ENCODE measurements at places on chromosomes 5 and 9.
A peak's percentile ranks its signal among the peaks of the same experiment; 100 is the strongest.

DNA sequence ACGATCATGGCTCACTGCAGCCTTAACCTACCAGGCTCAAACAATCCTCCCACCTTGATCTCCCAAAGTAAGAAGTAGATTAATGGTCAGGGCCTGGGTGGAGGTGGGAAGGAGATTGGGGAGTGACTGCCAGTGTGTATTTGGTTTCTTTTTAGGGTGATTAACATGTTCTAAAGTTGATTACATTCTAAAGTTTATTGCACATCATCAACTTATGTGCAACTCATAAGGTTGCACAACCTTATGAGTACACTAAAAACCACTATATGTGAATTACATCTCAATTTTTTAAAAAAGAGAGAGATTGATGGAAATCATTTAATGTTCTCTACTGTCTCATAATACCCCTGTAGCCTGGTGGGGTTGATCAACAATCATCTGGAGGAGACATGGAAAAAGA is 218.1 kb downstream of the AOPEP start:
- no peak for DNase-seq

DNA sequence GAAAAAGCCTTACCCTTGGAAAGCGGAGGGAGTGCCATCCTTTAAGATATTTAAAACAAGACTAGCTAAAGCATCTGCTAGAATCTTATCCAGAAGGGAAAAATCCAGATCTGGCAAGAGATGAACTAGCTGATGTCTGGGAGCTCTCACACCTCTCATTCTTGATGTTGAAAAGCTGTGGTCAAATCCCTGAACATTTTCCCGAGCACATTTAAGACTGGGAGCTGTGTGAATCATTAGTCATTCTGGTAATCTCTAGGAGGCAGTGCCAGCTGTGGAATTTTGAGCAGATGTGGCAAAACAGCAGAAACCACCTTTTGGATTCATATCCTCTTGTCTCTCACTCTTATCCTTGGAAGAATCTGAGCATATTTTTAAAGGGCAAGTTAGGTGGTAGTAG is 218.0 kb downstream of the MAN2A1 start:
- DNase-seq, result no peak

- DNase-seq, result no peak
Measured at GRCh38 chr9:103661663-103662062, 432.4 kb upstream of the SMC2 start.

DNA sequence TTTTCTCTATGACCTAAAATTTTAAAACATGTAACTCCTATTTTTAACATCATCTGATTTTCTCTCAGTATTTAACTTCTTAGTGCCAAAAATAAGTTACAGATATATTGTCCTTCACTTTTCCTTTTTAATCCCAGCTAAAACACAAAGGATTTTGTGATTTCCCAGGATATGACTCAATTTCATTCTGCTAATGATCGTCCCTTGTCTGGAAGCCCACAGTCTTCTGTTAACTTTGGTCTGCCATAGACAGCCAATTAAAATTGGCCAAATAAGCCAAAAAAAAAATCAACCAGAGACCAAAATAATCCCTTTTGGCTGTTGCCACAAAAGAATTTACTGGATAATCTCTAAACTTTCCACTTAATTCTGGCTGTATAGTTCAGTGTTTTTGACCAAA is 124.5 kb upstream of the FST start:
- no peak for DNase-seq

DNA sequence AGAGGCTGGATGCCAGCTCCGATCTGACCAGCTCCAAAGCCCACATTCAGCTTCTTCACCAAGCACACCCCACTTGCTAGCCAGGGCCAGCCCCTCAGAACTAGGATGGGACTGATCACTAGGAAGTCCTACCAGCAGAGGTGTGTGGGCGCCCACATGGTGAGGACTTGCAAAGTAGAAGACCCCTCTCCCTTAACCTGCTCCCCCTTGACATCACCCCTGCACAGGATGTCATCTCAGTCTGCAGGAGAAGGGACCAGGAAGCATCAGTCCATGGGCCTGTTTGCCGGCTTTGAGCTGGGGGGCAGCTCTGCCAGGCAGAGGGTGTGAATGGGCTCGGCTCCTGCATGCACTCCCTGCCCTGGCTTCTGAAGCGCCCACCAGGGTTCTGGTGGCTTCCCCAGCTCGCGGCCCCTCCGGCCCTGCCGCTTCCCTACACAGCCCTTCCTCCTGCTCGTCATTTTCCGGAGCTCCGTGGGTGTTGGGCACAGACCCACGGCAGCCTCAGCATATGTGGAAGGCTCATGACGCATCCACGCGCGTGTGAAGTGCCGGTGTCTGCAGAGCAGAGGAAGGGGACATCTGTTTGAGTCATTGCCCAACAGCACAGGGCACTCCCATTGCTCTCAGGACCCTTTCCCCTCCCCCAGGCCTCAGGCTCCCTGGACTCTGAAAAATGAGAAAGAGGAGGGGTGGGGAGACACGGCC is 3.7 kb upstream of the FAM78A start:
- DNase-seq, result no peak

- DNase-seq, result no peak
Measured at GRCh38 chr9:127140842-127141675, 18.6 kb upstream of the ANGPTL2 start.

DNA sequence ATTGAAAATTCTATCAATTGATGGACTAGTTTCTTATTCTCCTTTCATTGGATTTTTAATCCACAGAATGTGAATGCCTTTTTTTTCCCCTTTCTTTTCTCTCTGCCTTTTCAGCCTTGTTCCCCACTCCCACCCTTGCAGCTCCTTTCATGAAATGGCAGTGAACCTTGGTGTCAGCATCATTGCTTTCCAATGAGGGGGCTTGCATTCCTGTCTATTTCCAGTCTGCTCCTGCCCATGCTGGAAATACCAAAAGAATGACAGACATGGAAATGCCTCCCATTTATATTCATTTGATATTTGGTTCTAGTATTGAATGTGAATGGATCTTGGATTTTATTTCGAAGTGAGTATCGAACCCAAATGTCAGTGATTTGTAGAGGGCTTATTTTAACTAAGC is 162.7 kb upstream of the SGCD start:
- no peak for DNase-seq

GRCh38 chr9:88803546-88804253 is 187.6 kb upstream of the S1PR3 start:
- DNase-seq, result no peak

- no peak for DNase-seq
Measured at GRCh38 chr9:110192531-110193261, 15.3 kb downstream of the C9orf152 start.

- no peak for DNase-seq
Measured at GRCh38 chr9:113943112-113944009, 67.3 kb downstream of the ZNF618 start.

GRCh38 chr9:27427272-27427643 is 96.8 kb upstream of the IFNK start:
- DNase-seq, result no peak

- DNase-seq, result no peak
Measured at GRCh38 chr5:88474574-88474973, 205.9 kb upstream of the TMEM161B start.

GRCh38 chr5:34881246-34881645 is 34.1 kb downstream of the RAD1 start:
- DNase-seq, result no peak

DNA sequence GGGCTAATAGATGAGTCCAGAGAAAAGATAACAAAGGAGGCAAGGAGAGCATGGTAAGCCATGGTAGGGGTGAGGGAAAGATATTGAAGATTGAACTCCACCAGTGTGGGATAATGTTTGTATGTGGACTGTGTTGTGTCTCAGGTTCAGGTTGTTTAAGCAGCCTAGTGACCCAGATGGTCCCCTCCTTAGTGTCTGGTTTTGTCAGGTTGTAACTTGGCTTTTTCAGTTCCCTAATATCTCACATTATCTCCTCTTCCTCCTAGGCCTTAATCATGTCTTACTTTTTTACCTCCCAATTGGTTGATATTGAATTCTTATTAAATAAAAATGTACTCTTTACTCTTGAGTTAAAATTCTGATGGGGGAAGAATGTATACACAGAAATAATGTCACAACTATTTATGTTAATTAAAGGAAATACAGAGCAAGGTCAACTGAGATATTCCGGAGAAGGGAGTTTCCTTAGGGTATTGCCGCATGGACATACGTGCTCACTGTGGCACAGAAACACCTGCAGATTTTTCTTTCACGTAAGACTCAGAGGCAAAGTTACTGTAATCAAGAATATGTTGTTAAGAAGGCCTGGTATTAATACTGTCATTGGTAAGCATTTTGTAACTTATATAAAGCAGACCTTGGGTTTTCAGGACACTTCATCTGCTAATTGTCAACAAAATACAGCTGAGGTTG is 23.4 kb upstream of the SH3GL2 start:
- no peak for DNase-seq

DNA sequence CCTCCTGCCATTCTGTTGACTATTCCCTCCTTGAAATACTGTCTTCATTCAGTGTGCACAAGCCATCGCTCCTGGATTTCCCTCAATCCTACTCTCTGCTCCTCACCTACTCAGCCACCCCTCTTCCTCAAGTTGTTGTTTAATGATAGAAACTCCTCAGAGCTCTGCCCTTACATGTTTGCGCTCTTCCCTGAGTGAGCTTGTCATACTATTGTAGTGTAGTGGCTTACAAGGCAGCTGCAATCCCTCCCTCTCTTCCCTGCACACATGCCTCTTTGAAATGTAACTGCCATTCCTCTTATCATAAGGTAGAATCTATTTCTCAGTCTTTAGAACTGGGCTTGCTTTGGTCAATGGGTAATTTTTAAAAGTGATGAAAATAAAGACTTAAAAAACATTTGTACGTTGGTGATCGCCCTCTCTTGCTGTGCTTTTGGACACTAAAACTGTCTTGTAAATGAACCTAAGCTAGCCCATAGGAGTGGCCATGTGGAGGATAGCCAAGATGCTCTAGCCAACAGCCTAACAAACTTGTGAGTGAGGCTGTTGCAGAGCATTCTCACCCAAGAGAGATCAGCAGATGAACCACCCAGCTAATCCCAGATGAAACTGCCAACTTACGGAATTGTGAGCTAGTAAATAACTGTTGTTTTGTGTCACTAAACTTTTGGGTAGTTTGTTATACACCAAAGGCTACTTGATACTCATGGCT is 18.1 kb upstream of the SMAD5 start:
- DNase-seq, result no peak

- no peak for DNase-seq
Measured at GRCh38 chr5:65418661-65419060, 63.1 kb downstream of the ADAMTS6 start.

DNA sequence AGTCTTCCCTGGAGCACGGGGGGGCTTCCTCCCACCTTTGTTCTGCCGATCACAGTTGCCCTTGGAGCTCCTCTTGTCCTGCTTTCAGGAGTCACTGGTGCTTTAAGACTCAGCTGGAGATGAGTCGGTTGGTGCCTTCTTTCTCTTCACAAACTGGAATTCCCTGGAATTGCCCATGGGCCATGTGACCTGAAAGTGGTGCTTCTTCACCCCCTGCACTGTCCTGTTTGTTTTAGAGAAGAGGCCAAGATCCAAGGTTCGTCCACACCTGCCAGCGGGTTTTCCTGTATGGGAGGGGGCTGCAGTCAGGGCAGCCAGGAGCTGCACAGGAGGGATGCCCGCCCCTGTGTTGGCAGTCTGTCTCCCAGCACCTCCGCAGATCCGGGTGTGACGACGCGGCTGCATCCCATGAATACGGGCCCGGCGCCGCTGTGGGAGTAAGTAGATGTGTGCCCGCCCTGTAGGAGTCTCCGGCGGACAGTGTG is 9.5 kb upstream of the MRPS2 start:
- DNase-seq, result no peak

- DNase-seq, result peak; percentile 40
Measured at GRCh38 chr5:173925449-173926071, 37.4 kb downstream of the CPEB4 start.

GRCh38 chr9:23290973-23291372 is 535.1 kb downstream of the ELAVL2 start:
- no peak for DNase-seq

DNA sequence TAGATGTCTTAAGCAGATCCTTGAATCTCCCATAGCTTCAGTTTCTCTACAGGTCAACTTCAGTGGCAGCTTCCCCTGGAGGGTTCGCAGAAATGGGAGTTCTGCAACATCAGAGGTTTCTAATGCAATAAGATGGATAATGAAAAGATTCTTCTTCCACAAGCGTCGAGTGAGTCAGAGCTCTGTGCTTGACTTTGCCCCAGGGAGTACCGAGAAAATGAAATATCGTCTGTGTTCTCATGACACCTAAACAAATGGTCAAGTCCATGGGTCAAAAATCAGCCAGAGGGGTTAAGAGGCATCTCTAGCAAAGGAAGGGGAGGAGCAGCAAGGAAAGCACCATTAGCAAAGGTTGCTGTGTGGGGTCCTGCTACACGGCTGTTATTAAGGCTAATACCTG is 3.2 kb upstream of the ADRA1B start:
- DNase-seq, result no peak

- no peak for DNase-seq
Measured at GRCh38 chr9:111096051-111096450, 57.8 kb upstream of the LPAR1 start.

DNA sequence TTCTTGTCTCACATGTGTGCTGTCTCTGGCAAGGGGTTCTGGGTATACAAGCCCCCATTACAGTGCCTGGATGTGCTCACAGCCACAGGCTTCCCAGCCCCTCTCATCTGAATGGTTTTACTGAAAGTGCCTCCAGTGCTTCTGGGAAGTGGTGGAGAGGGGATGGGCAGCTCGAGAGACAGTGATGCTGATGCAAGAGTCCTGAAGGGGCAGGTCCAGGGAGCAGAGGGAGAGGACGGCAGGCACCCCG is 93.5 kb downstream of the PHF2 start:
- no peak for DNase-seq

DNA sequence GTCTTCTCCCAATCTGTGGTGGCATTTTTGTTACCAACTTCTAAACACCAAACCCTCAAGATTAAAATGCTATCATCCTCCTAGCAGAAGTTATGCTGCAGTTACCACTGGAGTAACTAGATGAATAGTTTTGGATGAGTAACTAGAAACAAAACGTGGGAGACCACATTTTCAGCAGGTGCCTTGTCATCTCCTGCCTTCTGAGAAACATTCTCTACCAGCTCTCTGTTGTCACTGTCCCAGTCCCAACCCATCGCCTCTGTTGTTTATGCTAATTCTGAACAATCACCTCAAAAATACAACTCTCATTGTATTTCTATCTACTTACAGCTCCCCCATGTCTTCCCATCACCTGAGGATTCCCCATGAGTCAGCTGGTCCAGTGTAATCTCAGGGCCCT is 652.5 kb upstream of the ADAMTS16 start:
- DNase-seq, result no peak

GRCh38 chr5:20088361-20088760 is 100.4 kb upstream of the CDH18 start:
- DNase-seq, result no peak

DNA sequence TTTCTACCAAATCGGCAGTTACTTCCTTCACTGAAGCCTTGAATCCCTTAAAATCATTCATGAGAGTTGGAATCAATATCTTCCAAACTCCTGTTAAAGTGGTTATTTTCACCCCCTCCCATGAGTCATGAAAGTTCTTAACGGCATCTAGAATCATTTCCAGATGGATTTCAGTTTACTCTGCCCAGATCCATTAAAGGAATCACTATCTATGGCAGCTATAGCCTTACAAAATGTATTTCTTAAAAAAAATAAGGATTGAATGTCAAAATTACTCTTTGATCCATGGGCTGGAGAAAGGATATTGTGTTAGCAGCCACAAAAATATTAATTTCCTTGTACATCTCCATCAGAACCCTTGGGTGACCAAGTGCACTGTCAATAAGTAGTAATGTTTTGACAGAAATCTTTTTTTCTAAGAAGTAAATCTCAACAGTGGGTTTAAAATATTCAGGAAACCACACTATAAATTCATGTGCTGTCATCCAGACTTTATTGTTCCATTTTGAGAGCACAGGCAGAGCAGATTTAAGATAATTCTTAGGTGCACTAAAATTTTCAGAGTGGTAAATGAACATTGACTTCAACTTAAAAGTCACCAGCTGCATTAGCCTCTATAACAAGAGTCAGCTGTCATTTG is 767.7 kb downstream of the DTWD2 start:
- no peak for DNase-seq

Measured in KBM-7 (cell line).